ENCODE measurements at places on chromosomes 16 and 17.

DNA sequence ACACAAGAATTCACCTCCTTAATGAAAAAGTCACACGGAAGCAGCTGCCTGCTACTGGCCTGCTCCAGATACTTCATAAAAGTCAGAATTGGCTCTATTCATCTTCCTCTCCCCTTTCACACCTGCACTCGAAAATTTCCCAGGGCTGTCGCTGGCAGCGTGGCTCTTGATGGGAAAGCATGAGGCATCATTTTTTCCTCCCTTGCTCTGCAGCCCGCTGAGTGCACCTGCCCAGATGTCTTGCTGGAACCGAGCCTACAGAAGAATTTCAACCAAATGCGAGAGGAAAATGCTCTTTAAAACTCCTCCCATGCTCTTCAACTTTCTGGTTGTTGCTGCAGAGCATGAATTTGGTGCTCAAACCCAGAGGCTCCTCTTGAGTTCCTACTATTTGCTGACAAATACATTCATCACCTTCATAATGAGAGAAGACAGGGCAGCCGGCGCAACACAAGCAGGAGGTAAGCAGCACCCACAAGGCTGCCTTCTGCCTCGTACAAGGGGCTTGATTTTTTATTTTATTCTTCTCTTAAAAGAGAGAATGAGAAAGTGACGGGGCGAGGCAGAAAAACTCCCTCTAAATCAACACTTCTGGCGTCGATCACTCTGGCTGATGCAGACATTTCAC lies 146.8 kb downstream of the ZFHX3 start:
- no peak for DNase-seq

- no peak for DNase-seq
These were observed 85.8 kb downstream of the MRM3 start for GRCh38 chr17:867896-868489.

DNA sequence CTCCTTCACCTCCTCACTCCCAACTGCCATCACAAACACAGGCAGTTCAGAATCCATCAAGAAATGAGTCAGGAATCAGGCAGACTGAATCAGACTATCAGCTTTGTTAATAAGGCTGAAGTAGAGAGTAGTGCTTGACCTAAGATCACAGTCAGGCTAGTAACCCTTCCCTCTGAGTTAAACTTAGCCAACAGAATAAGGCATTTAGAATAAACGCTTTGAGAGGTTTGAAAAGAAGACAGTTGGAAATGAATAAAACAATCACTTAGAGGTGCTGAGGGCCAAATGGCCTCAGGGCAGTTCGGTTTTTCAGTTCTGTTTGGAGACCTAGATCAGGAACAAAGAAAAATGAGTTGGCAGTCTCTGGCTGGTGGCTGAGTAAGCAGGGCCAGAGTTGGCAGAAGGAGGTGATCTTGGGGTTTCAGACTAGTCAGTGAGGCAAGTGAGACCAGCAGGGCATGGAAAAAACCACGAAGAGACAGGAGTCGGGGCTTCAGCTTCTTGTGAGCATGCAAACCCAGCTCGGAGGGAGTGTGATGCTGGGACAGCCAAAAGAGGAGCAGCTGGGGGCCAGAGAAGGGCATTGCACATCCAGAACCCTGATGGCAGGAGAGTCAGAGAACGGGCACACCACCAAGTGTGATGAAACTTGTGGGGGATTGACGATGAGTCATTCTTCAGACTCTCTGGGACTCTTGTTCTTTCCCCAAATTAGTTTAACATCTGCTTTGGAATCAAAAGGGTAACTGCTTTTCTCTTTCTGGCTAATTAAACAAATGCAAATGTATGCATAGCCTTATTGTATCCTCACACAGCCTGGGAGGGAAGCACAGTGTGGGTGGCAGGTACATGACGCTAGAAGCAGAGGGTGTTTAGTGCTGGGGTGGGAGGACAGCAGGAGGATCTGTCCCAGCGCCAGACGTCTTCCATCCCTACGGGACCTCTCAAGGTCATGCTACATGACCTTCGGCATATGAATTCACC lies 54.8 kb downstream of the SPECC1 start:
- DNase-seq, result no peak

DNA sequence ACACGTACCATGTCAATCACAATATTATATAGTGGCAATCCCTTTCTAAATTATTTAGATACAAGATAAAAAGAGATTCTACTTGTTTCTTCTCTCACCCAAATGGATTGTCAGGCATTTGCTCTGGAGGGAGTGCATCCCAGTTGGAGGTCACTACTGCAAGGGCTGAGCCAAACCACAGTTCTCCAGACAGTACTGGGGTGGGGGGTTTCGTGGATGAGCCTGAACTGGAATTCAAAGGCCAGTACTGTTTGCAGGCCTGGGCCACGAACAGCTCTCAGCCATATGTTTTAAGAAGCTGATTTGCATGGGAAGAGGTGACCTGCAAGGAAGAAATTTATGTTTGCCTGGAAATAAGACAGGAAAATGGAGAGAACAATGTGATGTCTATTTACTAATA lies 314.9 kb downstream of the PMP22 start:
- no peak for DNase-seq

DNA sequence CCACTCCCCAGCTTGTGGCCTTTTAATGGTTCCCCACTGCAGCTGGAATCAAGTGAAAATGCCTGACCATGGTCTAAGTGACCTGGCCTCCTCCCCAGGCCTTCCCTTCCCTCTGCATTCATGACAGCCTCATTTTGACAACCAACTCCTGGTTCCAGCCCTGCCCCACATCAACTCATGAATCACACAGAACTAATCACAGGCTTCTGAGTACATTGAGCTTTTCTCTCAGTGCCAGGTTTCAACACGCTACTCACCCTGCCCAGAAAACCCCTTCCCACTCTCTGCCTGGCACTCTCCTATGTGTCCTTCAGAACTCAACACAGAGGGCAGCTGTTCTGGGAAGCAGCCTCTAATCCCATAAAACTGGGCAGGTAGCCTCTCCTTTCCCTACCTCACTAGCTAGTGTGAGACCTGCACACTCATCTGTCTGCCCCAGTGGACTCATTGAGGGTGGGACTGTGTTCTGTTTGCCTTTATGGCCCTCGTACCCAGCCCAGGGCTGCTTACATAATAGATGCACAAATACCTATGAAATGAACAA lies 313.6 kb downstream of the GRIN2A start:
- no peak for DNase-seq

DNA sequence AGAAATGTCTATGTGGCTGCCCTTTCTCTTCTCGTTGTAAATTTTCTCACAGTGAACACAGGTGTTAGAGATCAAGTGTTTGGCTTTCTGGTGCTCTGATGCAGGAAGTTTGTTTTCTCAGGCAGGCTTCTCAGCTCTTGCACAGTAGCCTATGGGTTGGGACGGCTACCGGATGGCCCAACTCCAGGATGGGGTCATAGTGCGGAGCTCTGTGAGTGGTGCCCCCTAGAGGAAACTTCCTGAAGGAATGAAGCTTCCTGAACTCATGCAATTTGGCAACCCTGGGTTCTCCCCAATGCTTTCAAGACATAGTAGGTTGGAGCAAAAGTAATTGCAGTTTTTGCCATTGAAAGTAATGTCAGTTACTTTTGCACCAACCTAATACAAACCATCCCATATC lies 407.5 kb upstream of the HSBP1 start:
- DNase-seq, result no peak

DNA sequence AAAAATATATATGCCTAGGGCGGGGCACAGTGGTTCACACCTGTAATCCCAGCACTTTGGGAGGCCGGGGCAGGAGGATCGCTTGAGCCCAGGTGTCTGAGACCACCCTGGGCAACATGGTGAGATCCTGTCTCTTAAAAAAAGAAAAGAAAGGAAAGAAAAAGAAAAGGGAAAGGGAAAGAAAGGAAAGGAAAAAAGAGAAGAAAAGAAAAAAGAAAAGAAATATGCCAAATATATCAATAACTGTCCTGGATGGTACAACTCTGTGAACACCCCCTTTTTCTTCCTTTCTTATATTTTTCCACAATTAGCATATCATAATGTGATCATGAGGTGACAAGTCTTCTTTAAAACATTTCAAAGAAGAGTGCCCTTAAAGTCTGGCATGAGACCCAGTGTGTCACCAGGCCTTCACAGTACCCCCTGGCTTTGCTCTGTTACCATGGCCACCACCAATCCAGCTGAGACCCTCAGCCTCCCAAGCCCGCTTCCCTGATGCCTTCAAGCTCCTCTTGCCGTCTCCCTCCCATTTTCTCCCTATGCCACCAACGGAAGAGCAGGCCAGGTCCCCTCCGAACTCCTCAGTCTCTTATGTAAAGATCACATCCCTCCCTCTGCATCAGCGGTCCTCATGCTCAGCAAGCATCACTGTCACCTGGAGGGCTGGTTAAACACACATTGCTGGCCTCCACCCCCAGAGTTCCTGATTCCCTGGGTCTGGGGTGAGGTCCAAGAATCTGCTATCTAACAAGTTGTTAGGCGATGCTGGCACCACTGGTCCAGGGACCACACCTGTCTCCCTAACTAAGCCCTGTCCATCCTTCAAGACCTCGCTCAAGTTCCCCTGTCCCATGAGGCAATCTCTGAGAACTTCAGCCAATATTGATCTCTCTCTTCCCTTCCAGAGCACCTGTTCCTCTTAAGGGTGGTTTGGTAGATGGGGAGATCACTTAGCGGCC lies 44.5 kb downstream of the CUEDC1 start:
- no peak for DNase-seq

- no peak for DNase-seq
These were observed 14.1 kb downstream of the TMEM11 start for GRCh38 chr17:21199856-21200255.

- DNase-seq, result no peak
These were observed 88.8 kb downstream of the HS3ST3B1 start for GRCh38 chr17:14389681-14390080.

DNA sequence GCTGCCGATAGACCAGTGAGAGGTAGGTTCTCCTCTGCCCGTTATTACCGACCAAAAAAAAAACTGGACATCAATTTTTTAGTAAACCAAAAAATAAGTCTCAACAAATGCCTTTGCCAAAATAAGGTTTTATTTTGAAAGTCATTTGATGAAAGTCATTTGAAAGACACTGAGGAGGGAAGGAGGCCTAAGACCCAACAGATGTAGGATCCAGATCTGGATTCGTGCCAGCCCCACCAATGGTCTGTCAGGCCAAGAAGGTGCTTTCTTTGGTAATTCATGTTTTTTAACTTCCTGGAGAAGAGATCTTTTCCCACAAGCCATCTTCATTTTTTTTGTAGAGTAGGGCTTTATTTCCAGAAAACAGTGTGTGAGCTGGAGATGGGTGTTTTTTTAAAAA lies 18.1 kb downstream of the NTAN1 start:
- no peak for DNase-seq

- no peak for DNase-seq
These were observed 85.1 kb downstream of the WWOX start for GRCh38 chr16:78184238-78185183.

- DNase-seq, result no peak
These were observed 19.1 kb downstream of the PDP2 start for GRCh38 chr16:66899310-66899944.

DNA sequence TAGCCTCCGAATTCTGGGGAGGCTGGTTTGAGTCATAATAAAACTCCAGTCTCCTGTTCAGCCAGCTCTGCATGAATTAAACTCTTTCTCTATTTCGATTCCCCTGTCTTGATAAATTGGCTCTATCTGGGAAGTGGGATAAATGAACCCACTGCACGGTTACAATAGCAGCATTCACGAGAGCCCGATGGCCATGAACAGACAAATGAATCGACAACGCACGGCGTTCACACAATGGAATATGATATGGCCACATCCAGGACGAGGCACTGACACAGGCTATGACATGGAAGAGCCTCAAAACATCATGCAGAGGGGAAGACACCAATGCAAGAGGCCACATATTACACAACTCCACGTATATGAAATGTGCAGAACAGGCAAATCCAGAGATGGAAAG lies 5.6 kb upstream of the CARD14 start:
- no peak for DNase-seq

- no peak for DNase-seq
These were observed 43.9 kb downstream of the KLHDC4 start for GRCh38 chr16:87721622-87722585.

GRCh38 chr17:8877984-8878383 lies 10.5 kb upstream of the PIK3R6 start:
- DNase-seq, result no peak

GRCh38 chr17:41792845-41793783 lies 6.6 kb upstream of the JUP start:
- DNase-seq, result no peak

GRCh38 chr16:56769677-56770076 lies 39.7 kb downstream of the NUP93 start:
- no peak for DNase-seq

DNA sequence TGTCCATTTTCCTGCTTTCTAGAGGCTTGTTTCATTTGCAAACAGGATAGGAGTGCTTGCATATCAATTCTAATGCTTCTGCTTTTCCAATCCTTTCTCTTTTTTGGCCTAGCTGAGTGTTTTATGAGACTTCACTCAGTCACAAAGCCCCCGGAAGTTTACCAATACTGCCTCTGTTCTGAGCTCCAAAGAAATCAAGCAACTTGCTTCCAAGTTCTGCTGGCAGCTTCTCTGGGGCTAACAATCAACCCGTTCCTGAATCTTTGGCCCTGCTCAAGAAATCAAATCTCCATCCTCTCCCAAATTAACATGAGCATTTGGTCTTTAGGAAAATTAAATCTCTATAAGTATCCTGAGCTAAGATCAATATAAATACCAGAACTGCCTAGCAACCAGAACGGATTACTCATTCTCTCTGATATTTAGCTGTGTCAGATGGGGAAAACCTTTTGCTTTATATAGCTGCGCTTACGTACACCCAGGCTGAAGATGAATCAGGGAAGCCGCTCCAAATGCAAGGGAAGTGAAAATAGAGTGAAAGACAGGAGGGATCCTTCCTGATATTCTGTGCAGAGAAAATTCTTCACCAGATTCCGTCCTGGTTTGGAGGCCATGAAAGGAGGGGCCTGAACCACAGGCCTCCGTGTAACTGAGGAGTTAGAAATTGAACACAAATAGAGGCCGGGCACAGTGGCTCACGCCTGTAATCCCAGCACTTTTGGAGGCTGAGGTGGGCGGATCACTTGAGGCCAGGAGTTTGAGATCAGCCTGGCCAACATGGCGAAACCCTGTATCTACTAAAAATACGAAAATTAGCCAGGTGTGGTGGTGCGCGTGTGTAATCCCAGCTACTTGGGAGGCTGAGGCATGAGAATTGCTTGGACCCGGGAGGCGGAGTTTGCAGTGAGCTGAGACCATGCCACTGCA lies 23.3 kb upstream of the GRB2 start:
- no peak for DNase-seq

- peak; percentile 65 for DNase-seq
These were observed at the start of gene MPP2 for GRCh38 chr17:43907425-43907981. TSS of gene MPP2 (minus strand) at chr17:43907536. CDS start at chr17:43904460, 3,076 bp downstream.

DNA sequence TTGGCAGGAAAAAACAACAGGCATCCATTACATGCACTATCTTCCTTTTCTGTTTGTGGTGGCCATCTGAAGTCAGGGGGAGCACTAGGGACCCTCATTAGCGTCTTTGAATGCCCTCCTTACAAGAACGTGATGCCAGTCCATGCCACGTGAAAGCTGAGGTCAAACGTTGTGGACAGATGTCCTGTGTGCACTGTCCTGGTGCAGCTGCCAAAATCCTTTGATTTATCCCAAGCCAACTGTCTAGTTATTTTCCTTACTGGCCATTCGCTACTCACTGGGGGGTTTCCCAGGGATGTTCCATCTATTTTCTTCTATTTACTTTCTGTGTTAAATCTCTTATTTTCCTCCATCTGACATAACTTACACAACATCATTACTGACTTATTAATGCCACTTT lies 135.7 kb downstream of the ABCA8 start:
- no peak for DNase-seq

Data from activated naive CD4-positive, alpha-beta T cell treated with anti-CD3 and anti-CD28 coated beads, Interleukin-2, amount 50 U/mL, for 16 hours (primary cell).